ENCODE measurements at places on chromosomes 12 and 14. TPM values are rescaled to one million over a fixed set of nuclear protein-coding genes. Genes with fewer than 3 reads are reported as not detected.

Gene SYNDIG1L
- not detected for total RNA-seq

Gene PLEKHD1
- total RNA-seq = 0.14 TPM

Gene AMN
- total RNA-seq = 186 TPM

Gene LRRC74A
- not detected for total RNA-seq

Gene MUCL1
- not detected for total RNA-seq

DNA sequence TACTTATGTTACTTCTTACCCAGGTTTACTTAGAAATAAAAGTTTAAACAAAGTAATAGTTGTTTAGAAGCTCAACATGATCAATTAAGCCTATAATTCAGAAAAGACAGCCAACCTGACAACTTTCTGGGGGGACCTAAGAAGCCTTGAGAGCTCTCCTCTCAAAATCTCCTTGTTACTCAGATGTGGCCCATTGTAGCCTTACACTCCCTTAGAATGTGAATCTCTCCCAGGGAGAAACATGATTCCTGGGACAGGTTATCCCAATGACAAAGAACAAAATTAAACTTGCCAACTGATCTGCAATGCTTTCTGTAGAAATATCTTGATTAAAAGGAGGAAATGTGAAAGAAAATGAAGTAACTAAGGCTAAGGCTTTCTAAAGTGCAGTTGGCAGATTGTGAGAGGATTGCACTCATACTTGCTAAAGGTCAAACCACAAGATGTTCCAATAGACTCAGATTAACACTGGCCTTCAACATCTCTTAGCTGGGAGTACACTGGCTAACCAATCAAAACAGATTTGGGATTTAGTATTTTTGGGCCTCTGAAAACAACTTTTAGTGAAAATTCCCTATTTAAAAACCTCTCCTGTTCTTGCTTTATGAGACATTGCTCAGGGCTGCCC, 72.3 kb upstream of the TMX1 start:
- no peak for DNase-seq

DNA sequence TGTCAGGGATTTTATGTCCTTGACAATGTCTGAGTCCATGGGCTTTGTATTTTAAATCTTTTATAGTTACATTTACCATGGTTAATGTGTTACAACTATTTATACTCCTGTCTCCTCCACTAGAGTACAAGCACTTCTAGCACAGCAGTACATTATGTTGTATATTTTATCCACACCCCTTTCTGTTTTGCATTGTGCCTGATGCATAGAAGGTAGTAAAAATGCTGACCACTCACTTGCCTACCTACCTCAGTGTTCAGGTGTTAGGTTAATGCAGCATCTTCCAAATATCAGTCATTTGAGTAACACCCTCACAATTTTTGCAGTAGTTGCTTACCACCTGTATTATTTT, 31.1 kb upstream of the SLC38A2 start:
- DNase-seq = no peak

- DNase-seq = no peak
Observed at GRCh38 chr12:120010661-120011230, 21.7 kb downstream of the BICDL1 start.

DNA sequence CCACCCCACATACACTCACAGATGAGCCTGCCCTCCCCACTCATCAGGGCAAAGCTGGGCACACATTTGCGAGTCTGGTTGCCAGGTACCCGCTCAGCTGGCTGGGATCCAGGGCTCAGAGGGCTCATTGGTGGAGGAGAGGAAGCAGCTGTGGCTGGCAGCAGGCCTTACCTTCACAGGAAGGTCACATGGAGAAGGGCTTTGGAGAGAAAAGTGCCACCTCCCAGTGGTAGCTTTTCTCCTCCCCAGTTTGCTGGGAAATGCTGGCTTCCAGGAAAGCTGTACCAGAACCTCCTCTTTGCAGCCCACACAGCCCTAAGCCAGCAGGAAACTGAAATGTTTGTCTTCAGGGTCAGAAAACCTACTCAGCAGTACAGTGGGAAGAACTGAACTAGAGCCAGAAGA, 55.6 kb downstream of the LGMN start:
- peak; percentile 81 for DNase-seq

DNA sequence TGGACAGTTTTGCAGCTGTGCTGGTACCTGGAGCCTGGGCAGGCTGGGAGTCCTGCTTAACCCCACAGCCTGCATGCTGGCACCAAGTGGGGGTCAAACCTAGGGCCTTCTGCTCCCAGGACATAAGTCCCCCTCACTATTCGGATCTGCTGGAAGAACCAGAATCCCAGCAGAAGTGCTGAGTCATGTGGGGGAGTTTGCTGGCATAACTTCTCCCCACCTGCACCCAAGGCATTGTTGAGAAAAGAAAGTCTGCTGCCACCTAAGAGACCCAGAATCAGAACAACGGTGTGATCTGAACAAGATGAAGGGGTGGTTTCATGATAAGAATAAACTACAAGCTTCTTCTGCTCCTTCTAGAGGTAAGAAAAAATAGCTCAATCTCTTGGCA, 102.7 kb downstream of the RBM19 start:
- no peak for DNase-seq

DNA sequence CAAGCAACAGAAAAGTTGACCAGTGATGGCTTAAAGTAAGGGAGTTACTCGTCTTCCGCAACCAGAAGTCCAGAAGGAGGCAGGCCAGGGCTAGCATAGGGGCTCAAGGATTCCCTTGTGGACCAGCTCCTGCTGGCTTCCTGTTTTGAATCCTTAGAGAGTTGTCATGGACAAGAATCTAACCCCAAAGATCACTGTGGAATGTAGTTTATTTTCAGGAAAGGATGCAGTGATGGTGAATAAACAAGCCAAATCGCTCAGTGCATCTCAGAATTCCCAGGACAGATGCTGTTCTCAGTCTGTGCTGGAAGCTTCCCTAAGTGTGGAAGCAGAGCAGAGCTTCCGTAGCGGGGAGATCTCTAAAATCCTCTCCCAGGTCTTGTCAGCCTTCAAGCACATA, 311.3 kb downstream of the C12orf75 start:
- no peak for DNase-seq

GRCh38 chr12:88242571-88242925, 100.4 kb downstream of the TMTC3 start:
- DNase-seq = no peak

DNA sequence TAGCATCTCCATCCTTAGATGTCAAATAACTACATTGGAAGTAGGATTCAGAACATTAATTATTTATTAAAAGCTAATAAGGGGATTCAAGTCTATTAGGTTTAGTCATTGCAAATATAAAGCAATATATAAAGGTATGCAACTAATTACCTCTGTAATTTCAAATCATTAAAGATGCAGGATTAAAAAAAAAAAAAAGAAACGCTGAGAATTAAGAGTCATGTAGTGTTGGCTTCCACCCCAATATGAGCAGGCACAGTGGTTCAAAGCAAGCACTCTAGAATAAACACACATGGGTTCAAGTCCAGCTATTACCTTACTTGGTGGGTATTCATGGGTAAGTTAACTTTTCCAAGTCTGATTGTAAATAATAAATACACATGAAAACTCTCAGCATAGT, 10.9 kb downstream of the SPTB start:
- DNase-seq = no peak

GRCh38 chr14:31084385-31084784, 58.2 kb upstream of the STRN3 start:
- DNase-seq = no peak

GRCh38 chr14:46197856-46198255, 453.7 kb downstream of the RPL10L start:
- DNase-seq = no peak

GRCh38 chr12:105449431-105449830, 118.9 kb downstream of the C12orf75 start:
- DNase-seq = no peak
